Mucosa of gallbladder (tissue), 1 donor: ENCODE measurements at places on chromosomes 1 and 21. TPM values are rescaled to one million over a fixed set of nuclear protein-coding genes. Genes with fewer than 3 reads are reported as not detected.

- DNase-seq, result no peak
Measured at GRCh38 chr1:248421384-248421783, 18.5 kb downstream of the OR2T1 start.

- DNase-seq, result no peak
Measured at GRCh38 chr1:158374860-158375259, 21.2 kb downstream of the CD1E start.

GRCh38 chr1:29122682-29123052, 1.0 kb downstream of the TMEM200B start:
- DNase-seq, result no peak

GRCh38 chr1:229864686-229865230, 202.3 kb upstream of the GALNT2 start:
- DNase-seq, result no peak

- no peak for DNase-seq
Measured at GRCh38 chr1:168368131-168368530, 87.5 kb downstream of the TBX19 start.

DNA sequence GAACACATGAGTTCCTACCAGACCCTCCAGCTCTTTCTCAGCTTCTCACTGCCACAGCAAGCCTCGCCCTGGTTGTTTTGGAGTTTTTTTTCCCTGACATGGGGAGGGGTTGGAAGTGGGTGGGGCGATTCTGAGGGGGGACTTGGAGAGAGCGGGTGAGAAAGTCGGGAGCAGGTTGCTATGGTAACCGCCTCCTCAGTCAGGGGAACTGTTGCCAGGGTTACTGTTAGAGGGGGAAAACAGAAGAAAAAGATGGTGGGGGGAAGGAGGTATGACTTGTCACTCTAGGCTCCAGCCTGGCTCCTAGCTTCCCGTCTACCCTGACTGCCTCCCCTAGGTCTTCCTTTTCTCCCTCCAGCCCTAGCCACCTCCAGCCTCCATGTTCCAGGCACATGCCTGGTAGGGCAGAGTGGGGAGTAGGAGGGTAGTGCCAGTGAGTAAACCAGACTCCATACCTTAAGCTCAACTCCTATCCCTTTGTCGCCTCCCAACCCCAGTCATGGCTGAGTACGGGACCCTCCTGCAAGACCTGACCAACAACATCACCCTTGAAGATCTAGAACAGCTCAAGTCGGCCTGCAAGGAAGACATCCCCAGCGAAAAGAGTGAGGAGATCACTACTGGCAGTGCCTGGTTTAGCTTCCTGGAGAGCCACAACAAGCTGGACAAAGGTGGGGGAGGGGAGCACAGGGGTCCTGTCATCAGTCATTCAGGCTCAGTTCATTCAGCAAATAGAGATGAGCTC, 6.0 kb downstream of the PEA15 start:
- no peak for DNase-seq

SYPL2 gene
- 3.1 TPM for total RNA-seq

AURKAIP1 gene
- total RNA-seq, result 135 TPM

SLC1A7 gene
- 21.1 TPM for total RNA-seq

MSH4 gene
- 0.32 TPM for total RNA-seq

SAMD11 gene
- total RNA-seq, result 15.0 TPM

MYBPH gene
- not detected for total RNA-seq
